ENCODE measurements at places on chromosomes 6 and 20.

- DNase-seq, result no peak
Observed at GRCh38 chr6:42190554-42191183, 4.1 kb downstream of the GUCA1B start.

GRCh38 chr20:37277253-37277593, 12.2 kb upstream of the MANBAL start:
- no peak for DNase-seq

DNA sequence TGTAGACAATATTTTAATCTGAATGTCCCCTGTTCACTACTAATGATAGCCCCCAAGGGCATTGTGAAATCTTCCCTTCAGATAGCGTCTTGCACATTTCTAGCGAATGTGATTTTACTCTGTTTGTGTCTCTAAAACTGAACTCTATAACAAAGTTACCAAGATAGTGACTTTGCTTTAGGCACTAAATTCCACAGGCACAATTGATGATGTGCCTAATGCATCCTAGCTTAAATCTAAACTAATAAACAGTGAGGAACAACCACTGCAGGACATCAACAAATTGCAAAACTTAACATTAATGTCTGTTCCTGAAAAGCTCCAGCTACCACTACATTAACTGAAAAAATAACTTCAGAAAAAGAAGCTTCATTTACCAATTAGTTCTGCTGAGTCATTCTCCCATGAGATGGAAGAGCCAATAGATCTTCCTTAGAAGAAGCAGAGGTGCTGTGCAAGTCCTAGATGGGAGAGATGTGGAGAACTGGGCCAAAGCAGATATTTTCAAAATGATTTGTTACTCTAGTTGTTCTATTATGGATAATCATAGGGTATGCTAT, 1065.0 kb downstream of the EPHA7 start:
- no peak for DNase-seq

DNA sequence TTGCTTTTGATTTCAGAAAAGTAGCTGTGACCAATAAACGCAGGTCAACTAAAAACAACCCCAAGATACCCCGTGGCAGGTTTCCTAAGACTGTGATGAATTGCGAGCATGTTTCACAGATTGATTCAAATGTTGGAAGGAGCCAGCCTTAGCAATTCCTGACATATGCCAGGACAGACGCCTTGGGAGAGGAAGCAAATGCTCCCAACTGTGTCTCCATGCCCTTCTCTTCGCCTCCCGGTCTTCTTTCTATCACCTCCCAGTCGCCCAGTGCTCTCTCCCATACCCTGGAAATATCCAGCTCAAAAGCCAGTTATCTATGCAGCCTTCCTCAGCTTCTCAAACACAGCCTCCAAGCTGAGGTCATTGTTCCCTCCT, 32.0 kb downstream of the KIAA0319 start:
- DNase-seq, result no peak

- no peak for DNase-seq
Observed at GRCh38 chr20:25399037-25399430, 8.4 kb upstream of the ABHD12 start.

- no peak for DNase-seq
Observed at GRCh38 chr6:52558266-52559000, 18.4 kb downstream of the TRAM2 start.

DNA sequence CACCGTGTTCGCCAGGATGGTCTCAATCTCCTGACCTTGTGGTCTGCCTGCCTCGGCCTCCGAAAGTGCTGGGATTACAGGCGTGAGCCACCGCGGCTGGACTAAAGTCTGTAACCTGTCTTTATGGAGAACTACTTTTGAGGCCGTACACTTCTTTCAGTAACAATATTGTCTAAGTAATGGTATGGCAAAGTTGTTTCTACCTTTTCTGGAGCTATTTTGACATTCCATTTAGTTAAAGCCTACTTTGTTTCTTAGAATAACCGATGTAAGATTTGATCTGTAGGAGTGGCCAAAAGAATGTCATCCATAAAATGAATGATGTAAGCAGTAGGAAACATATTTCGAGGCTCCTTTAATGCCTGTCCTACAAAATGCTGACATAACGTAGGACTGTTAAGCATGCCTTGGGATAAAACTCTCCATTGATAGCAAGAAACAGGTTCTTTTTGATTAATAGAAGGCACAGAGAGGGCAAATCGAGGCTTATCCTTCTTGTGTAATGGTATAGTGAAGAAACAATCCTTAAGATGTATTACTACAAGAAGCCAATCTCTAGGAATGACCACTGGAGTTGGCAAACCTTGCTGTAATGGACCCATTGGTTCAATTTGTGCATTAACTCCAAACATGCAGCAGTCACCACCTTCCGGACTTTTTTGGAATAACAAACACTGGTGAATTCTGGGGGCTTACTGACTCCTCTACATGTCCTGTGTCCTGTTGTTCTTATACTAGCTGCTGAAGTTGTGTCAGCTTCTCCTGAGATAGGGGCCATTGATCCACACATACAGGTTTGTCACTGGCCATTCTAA, 35.9 kb downstream of the HLA-DRA start:
- DNase-seq, result no peak

DNA sequence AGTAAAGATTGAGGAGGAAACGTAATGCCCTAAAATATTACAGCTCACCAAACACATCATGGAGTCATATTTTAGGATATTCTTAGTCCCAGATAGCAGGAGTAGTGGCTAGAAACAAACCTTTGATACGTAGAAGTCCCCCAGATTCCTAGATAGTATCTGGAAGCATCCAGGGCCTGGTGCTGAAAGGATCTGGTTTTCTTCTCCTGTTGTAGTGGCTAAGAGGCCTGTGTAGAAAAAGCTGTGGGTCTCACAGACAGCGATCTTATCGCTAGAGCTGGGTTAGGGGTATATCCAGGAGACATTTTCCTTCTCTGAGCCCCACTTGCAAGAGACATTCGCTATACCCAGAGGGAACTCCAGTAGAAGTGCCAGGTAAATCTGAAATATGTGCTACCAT, 139.9 kb downstream of the KCNQ5 start:
- DNase-seq, result no peak

DNA sequence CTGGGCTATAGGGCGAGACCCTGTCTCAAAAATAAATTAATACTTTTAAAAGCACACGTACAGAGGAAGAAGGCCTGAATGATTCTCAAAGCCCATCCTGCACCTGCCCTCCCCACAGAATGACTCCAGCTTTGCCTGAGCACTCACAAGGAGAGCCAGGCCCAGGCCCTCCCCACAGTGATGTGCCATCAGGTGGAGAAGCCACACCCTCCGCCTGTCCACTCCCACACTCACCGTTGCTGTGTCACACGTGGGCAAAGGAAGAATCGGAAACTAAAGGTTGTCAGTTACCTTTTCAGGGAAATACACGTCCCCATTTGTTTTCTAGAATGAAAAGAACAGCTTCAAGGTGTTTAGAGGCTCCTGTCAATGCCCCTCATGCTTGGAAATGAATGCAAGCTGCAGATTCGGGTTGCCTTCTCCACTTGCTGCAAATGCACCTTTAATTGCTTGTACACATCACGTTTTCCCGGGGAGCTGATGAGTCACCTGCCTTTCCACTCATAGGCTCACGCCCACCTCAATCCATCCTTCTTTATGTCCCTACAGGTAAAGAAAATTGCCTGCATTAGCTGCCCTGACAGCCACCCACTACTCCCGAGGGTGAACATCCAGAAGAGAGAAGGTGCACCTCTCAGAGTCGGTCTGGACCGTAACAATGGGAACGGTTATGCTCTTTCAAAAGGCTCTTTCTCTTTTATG, 45.5 kb upstream of the AFDN start:
- DNase-seq, result no peak

- DNase-seq, result no peak
Observed at GRCh38 chr6:56348578-56348977, 101.2 kb upstream of the COL21A1 start.

DNA sequence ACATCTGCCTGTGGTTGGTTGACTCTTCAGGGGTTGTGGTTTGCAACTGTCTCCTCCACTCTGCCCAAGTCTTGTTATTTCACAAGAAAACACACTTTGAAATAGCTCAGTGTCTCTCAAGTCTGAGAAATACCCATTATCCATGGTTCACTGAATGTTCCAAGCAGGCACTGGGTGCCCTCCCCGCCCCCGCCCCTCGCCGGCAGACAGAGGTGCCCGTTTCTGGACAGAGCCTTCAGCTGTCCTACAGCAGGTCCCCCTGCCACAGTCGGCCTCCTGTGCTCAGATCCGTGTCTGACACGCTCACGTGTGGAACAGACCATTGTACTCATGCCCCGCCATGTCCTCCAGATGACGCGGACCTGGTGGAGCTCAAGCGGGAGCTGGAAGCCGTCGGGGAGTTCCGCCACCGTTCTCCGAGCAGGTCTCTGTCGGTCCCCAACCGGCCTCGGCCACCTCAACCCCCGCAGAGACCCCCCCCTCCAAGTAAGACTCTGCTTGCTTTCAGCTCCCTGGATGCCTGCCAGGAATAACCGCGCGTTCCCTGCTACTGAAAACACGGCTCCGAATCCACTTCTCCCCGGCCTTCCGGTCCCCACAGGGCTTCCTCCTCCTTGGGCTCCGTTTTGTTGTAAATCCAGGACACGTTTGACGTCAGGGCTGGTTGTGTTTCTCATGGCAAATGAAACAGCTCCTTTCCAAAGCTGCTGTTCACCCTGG, 81.4 kb downstream of the SERAC1 start:
- DNase-seq, result no peak
